ENCODE measurements at places on chromosomes 6 and 20.
A peak's percentile ranks its signal among the peaks of the same experiment; 100 is the strongest.

DNA sequence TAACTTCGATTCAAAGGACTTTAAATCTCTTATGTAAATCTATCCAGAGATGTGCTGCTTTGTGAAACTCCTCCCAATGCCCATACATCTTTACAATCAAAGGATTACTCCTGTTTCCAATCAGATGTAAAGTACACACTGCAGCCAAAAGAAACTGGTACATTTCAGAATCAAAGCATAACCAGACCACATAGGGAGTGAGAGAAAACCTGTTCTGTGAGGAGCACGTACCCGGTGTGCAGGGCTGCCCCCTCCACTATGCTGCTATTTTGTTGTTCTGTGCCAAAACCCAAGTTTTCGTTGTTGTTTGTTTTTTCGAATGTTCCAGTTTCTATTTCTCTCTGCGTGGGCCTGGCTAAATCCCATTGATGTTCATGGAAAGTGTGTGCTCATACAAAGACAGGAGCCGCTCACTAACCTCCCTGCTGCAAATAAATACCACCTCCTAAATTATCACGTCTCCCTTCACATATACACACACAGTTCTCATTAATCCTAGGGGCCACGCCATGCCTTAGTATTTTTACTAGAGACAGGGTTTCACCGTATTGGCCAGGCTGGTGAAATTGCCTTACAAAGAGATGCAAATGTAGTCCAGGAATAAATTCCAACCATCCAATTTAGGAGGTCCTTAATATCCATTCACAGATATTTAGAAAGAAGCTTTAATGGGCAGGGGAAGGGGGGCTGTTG, 52.9 kb downstream of the ATP9A start:
- no peak for DNase-seq

- no peak for DNase-seq
Measured at GRCh38 chr6:11810039-11810541, 31.5 kb upstream of the ADTRP start.

- no peak for DNase-seq
Measured at GRCh38 chr6:16911088-16911487, 149.8 kb upstream of the ATXN1 start.

DNA sequence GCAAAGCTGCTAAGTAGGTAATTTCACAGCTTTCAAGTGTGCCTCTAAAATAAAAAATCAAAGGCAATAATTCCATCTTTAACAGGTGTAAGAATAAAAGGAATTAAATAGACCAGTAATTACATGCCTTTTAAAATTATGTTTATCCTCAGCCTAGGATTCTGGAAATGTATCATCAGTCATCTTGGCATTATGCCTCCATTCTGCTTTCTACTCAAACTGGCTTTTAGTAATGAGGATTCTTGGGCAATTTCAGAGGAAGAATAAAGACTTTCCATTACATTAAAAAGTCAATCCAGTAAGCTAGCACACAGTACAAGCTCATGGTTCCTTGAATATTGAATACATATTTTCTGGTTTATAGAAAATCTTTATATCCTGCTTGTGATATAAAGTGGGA, 44.7 kb downstream of the GSTA2 start:
- DNase-seq: no peak

DNA sequence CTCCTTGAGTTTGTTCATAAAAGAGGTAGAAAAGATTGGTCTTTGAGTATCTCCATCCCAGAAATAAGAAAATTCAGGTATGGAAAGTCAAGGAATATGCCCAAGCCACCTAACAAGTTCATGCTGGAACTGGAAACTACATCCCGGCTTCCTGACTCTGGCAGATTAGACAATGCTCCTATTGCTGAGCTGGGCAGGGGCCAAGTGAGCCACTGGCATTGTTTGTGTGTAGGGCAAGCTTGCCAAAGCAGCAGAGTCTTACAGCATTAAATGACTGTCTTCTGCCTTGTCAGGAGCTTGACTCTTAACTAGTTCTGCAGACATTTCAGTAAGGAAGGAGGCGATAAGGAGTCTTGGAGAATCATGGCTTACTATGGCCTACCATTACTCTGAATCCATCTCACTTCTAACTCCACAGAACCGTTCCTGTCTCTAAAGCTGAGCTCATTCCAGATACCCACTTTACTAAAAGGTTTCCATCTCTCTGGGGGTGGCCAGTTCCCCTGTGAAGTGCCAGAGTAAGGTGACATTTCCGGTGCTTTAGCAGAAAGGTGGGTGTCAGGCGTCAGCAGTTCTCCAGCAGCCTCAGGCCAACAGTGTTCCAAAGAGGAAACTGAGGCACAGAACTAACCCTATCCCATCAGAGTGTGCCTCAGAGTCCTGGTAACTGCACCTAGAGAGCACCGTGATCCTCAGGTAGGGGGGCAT, 30.1 kb downstream of the PRDM1 start:
- no peak for DNase-seq

- no peak for DNase-seq
Measured at GRCh38 chr6:2034256-2034655, 211.1 kb downstream of the GMDS start.

- DNase-seq: no peak
Measured at GRCh38 chr6:43790031-43790430, 20.0 kb downstream of the VEGFA start.

DNA sequence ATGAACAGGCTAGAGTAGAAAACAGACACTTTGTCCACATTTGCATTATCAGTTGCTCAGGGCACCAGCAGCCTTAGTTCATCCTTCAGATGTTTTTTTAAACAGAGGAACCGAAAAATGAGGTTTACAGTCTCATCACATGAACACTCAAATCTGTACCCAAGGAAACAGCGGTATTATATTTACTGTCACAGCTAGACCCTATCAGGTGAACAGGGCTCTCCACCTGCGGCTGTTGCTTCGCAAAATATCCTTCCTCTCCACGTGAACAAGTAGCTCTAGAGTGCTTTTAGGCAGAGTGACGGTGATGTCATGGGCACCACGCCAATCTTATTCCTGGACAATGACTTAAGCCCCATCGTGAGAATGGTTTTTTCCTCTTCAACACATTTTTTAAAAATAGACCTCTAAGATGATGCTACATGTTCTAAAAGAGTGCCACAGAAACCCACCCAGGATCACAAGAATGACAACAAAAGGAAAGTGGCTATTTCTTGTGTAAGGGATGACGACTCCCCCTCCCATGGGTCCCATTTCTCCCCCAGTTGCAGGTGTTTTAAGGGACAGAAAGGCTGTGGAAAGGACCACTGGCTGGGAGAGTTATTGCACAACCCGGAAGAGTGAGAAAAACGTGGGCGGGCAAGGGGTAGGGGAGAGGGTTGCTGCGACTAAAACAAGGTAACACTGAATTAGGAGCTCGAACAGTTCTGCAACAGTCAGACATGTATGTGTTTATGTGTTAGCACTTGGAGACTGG, 77.7 kb downstream of the EFHC1 start:
- no peak for DNase-seq

DNA sequence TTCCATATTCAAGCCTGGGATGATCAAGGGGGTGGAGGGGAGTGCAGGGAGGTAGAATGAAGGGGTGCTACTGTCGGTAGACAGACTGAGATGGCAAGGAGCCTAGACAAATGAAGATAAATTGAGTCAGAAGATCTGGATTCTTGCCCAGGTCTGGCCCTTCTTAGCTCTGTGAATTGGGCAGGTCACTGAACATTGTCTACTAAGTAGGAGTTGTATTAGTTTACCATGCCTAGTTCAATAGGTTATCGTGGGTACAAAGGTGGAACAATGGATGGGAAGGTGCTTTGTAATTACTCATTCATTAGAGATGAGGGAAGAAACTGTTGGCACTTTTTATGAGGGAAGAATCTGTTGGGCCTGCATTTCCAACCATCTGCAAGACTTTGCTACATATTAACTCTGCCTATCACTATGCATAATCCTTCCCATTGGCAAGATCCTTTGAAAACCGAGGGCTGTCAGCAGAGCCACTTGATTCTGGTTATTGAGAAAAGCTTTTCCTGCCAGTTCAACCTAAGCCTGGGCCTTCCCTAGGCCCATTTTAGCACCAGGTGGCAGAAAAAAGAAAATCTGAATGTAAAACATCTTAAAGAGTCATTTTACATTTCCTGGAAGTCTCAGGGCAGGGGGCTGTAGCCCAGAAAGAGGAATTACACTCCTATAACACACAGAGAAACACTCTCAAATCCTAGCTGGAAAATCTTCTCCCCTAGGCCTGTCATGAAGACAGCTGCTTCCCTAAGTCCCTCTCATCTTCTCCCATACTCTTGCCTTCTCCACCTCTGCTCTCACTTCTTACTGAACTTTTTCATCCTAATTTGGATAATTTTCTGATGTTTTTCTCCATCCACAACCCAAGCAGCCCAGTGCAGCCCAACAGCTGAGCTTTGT, 103.5 kb downstream of the CD24 start:
- no peak for DNase-seq

DNA sequence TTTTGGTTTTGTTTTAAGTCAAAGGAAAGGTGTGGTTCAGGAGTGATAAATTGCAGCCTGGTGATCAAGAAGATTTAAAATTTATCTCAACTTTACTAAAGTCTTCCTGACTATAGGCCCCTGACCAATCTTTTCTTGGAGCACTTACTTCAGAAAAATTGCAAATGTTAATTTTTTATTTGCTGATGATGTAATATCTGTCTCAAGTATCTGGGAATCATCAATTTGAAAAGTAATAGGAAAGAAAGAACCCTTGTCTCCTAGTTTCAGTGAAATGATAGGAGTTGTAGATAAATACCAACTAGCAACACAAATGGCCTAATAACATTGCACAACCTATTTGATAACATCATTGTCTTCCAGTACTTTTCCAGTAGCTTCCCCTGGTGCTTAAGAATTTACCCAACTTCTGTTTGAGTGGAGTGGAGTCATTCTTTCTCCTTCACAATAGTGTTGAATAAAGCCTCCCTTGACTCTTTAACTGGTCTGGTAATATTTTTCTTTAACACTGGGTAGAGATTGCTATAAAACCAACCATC, 648.3 kb upstream of the ADGRB3 start:
- DNase-seq: no peak

DNA sequence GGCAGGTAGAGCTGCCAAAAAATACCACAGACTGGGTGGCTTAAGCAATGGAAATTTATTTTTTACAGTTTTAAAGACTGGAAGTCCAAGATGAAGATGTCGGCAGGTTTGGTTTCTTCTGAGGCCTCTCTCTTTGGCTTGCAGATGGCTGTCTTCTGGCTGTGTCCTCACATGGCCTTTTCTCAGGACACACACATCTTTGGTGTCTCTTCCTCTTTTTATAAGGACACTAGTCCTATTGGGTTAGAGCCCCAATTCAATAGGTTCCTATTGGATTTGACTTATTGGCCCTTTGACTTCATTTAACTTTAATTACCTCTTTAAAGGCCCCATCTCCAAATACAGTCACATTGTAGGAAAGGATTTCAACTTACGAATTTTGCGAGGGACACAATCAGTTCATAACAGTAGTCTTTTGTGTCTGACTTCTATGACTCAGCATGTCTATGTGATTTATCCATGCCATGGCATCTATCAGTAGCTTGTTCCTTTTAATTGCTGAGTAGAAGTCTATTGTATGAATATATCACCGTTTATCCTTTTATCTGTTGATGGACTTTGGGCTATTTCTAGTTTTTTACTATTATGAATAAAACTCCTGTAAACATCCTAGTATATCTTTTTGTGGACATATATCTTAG, 11.0 kb upstream of the TCP11 start:
- no peak for DNase-seq

GRCh38 chr20:3763671-3764601, 3.6 kb downstream of the ADISSP start:
- DNase-seq: no peak

DNA sequence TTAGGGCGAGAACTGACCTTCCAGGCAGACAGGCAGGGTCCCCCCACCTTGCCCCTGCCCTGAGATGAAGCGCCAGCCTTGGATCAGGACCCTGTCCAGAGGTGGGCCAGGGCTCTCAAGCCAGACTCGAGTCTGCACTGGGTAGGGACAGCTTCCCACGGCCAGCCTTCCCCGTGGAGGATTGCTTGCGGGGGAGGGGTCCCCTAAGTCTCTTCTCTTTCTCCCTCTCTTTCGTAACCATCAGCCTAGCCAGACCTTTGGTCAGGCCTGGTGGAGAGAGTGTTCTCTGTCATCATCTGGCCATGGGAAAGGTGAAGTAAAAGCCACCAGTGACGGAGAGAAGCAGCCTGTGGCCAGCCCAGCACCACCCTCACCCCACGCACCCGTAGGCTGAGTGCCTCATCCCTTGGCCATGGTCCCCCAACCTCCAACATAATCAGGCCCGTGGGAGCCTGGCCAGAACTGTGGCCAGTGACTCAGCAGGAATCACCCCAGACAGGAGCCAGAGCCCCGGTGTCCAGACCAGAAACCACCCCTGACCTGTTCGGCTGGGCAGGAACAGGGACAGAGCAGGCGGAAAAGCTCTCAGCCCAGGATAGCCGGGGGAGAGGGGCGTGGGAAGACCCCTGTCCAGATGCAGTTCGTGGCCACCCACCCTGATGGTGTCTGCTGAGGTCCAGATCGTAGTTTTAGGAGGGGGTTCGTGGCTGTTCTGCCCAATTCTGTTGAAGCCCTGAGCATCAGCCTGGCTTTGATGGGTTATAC, 47.1 kb downstream of the SNAI1 start:
- DNase-seq: no peak

DNA sequence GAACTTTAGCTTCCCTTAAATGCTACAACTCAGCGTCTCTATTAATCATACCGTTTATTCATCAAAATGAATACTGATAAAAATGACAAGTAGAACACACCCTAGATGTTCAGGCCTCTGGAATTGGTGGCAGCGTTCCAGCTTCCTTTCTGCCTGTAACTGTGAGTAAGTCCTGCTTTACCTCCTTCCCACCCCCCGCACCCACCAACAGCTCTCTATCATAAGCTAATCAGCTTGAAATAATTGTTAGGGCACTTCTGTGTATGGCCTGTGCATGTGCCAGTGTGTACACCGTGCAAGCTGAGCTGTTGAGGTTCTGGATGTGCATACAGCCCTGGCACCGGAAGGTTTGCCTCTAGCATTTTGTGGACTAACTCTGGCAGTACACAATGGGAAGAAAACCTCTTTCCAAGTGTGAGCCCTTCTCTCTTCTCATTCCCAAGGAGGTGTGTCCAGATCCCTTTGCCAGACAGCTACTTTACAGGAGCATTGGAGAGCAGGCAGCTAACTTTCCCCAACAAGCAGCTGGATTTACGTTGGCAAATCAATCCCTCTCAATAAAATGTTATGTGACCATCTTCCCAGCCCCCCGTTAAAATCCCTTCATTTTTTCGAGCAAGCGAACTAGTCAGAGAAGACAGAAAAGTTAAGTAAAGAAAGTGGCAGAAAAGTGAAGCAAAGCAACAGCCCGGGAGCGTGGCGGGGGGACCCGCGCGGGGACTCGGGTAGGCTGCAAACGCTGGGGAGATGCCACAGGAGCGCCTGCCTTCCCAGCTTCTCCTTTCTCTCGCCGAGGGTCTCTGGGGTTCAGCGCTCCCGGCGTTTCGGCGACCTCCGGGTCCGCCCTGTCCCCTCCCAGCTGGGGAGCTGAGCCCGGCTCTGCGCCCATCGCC, 803 bp upstream of the ADGRG6 start:
- peak; percentile 34 for DNase-seq

DNA sequence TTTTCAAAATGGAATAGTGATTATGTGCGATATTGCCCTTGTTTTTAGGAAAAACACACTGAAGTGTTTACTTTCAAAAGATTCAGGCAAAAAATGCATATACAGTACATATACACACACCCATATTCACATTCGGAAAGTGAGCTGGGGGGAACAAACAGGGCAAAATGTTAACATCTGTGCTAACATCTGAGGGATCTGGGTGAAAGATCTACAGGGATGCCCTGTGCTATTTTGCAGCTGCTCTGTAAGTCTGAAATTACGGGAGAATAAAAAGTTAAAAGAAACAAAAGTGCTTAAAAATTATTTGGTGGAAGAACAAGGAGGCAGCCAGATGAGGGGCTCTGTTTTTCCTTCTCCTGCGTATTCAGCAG, 860 bp downstream of the CST3 start:
- no peak for DNase-seq

All from hematopoietic multipotent progenitor cell (in vitro differentiated cells).